ENCODE measurements at places on chromosomes 3 and 15.

DNA sequence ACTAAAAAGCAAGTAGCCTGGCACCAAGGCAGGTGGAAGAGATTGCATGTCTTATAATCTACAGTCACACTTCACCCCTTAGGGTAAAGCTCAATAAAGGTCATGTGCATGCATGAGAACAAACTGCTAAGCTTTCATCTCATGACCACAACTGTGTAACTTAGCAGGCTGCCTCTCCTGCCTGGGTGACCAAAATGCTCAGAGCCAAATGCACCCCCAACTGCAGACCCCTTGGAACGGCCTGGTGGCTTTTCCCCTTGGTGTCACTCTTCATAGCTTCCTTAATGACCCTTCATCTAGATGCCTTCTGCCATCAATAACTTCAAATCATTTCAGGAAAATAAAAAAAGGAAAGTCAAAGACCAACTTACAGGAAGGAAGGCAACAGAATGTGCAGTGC, 88.1 kb downstream of the ADAMTS17 start:
- no peak for DNase-seq

DNA sequence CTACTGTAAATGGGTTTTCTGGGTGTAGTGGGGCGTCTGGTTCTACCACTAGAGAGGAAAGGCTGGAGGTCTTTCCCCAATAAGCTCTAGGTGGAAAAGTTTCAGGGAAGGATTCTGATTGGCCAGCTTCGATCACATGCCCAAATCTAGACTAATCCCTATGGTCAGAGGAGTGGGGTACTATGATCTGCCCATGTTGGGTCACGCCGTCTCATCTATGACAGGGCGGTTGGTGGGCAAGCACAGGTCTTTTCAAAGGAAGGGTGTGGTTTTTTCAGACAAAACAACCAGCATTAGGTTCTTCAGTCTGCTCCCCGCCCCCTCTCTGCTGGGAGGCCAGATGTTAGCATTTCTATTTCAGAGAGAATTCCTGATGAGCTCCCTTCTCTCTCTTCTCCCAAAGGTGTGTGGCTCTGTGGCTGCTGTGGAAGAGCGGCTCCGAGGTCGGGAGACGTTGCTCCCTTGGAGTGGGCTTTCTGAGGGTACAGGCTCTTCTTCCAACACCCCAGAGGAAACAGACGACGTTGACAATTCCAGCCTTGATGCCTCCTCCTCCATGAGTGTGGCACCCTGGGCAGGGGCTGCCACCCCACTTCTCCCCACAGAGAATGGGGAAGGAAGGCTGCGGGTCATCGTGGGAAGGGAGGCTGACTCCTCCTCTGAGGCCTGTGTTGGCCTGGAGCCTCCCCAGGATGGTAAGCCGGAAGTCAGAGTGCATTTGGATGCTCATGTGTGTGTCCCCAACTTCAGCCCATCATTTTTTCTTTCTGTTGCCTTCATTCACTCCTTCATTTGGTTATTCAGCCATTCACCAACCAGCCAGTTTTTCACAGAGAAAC, 9.7 kb upstream of the TATDN2 start:
- peak; percentile 82 for DNase-seq

DNA sequence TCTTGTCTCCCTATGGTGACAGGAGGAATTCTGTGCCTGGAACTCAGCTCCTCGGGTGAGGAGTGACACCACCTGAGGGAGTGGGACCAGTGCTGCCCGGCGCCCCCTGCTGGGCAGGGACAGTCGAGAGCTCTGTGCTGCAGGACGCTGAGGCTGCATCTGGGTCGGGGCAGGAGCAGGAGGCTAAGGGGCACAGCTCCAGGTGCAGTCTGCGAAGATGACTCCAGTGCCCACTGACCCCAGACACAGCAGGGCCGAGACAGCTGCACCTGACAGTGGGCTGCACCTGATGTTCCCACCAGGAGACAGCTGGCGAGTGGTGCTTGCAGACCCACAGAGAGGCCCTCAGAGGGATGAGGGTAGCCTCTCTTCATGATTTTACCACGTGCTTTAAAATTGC, 152.9 kb downstream of the ATP10A start:
- DNase-seq: peak; percentile 2

DNA sequence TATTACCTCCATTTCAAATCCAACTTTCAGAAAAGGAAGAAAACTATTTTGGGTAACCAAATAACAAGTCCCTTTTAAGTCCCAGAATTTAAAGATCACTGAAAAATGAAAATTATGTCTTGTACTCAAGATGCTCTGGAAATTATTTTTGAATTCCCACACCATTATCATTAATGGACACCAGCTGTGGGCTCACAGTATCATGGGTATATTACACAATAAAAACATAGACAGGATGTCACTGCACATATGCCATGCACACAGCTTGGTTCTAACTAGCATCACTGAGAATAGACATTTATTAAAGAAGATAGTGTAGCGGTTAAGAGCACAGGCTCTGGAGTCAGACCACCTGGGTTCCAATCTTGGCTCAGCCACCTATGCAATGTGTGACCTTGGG, 130.4 kb downstream of the FRMD5 start:
- DNase-seq: no peak

DNA sequence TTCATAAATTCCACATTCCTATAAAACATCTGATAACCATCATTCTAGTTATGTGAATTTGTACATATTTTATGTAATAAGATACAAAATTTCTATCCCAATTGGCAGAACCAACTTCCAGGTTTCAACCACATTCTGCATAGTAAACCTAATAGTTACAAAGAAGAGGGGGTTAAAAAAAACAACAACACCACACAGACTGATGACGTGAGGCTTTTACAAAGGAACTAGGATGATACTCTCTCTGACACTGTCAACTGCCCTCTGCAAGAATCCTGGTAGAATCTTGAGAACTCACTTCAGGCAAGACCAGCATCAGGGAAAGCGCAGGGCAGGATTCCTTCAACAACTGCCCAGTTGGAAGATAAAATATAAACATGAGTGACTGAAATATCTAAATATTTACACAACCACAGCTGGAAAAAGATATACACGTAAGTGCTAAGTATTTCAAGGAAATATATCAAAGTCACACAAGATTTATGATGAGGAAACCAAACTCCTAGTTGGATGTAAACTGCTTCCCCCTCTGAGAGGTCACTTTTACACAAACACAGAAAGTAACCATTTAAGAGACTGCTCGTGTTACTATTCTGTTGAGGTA, 816.4 kb downstream of the ROBO1 start:
- no peak for DNase-seq

DNA sequence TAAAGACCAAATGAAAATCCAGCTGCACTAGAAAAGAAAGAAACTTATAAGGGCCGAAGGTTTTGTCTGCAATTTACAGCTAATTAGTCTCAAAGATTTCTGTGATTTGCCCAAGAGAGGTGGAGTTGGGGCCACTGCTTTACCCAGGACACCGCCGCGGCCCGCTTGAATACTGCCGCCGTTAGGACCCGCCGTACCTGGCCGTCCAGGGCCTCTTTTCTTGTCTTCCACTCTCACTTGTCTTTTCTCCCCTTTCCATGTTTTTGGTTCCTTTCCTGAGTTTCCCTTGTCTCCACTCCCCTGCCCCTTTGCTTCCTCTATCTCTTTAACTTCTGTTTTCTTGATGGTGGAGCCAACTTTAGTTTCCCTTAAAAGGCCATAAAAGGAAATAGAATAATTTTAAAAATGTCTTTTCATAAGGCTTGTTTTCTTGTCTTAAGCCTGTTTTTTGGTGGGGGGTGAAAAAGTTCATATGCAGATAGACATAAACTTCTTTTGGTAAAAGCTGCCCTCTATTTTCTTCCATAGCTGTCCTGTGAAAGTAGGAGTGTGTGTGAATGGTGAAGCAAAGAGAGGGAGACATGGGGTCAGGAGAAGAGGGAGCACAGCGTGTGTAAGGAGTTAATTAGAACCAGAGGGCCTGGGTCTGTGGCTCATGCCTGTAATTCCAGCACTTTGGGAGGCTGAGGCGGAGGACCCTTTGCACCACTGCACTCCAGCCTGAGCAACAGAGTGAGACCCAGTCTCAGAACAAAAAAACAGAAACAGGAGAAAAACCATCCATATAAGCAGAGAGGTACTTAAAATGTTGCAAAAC, 16.0 kb upstream of the CCNL1 start:
- no peak for DNase-seq

DNA sequence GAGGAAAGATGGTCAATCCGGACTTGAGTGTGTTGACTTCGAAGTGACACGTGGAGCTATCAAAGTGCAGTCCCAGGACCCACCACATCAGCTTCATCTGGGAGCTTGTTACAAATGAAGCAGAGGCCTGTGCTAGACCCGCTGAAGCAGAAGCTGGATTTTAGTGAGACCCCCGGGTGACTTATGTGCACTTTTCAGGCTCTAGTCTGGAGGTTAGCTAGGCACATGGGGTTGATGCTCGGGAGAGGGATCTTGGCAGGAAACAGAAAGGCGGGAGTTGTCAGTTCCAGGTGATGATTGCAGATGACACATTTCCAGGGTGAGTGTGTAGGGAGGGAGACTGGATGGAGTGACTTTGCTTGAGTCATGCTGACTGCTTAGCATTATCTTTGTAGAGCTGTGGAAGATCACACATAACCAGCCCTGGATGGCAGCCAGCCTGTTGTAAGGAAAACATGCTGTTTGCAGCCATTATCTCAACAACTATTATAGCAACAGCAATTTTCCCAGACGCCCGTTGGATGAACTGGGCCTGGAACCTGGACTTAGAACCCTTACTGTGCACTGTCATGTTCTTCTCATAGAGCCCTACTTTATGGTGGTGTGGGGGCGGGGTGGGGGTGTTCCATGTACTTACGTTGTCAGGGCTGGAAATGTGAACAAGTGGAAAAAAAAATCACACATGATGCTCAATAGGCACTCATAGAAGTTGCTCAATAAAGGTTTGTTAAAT, 122.4 kb downstream of the THSD4 start:
- DNase-seq: no peak

- DNase-seq: no peak
Observed at GRCh38 chr3:60160822-60161748, 1090.2 kb downstream of the FHIT start.

GRCh38 chr3:131806736-131807135, 228.1 kb downstream of the CPNE4 start:
- DNase-seq: no peak

- no peak for DNase-seq
Observed at GRCh38 chr3:163490119-163490518, 1588.2 kb downstream of the SI start.

- no peak for DNase-seq
Observed at GRCh38 chr15:55652909-55653495, 64.9 kb upstream of the PYGO1 start.

GRCh38 chr3:25663347-25663868, 1.3 kb downstream of the TOP2B start:
- DNase-seq: peak; percentile 33

- no peak for DNase-seq
Observed at GRCh38 chr3:146517684-146518435, 26.5 kb downstream of the PLSCR1 start.

DNA sequence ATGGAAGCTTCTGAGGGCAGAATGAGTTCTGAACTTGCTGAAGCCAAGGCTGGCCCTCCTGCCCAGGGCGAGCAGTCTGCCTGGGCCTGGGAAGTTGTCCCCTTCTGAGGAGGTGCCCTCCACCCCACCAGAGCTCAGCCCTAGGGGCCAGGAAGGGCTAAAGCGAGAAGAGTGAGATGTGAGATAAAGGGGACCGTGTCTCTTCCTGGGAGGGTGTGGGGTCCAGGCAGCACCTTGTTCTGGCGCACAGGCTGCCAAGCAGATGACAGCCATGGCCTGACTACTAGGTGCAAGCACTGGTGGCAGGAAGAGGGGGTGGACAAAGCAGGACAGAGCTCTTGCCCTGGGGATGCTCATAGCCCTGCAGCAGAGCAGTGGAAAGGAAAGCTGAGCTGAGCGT, 3.7 kb downstream of the PAK6 start:
- no peak for DNase-seq

DNA sequence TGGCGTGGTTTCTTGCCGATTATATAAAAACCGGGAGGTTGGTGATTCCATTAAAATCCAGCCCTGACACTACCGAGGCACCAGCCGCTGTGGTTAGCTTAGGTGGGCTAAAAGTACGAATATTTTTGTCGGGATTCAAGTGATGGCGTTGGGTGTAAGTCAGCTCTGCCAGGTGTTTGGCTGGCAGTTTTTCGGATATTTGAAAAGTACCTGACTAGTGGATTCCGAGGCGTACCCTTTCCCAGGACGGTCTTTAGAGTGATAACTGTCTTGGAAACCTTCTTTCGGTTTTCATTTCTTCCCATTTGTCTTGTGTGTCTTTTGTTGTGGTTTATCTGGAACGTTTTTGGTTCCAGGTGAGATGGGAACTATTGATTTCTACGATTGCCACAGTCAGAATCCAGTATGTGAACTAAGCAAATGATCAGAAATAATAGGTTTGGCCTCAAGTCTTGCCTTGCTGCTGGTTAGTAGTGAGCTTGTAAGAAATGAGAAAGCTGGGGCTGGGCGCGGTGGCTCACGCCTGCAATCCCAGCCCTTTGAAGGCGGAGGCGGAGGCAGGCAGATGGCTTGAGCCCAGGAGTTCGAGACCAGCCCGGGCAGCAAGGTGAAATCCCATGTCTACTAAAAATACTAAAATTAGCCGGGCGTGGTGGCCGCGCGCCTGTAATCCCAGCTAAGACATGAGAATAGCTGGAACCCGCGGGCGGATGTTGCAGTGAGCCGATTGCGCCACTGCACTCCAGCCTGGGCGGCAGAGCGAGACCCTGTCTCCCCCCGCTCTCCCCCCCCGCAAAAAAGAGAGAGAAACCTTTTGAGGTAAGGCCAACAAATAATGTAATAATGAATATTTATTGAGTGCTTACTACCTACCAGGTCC, 1.4 kb downstream of the FYTTD1 start:
- DNase-seq: peak; percentile 20

- DNase-seq: no peak
Observed at GRCh38 chr3:153431076-153431475, 269.1 kb downstream of the RAP2B start.

GRCh38 chr3:187212705-187213104, 15.4 kb downstream of the RTP1 start:
- DNase-seq: no peak

DNA sequence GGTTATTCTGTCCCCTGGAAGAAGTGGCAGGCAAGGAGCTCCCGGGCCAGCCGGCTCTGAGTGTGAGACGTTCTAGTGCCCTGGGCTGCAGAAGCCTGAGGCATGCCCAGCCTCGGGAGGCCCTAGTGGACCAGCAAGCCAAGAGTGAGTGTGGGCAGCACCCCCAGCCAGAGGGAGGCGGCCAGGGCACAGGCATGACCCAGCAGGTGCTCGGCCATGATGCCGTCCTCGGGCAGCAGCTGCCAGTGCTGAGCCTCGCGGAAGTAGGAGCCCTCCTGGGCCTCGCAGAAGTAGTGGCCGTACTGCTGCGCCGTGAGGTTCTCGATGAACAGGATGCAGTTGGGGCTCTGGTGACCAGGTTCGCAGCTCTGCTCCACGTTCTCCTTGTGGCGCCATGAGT, 23.3 kb downstream of the SEMA7A start:
- no peak for DNase-seq

DNA sequence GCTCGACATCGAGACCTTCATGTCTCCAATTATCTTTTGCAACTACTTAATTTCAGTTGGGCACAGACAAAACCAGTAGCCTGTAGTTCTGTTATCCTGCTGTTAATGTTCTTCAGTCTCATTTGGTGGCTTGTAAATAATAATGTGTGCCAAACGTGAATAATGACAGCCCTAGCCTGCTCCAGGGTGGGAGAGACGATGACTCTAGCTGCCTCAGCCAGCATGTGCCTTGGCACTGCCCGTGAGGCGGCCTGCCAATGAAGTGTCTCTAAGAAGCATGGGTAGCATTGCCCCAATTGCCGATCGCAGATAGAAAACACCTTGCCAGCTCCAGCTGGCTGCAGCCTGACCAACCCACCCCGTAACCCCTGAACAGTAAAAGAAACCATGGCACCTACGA, 58.8 kb downstream of the ASB7 start:
- DNase-seq: no peak

- DNase-seq: peak; percentile 80
Observed at GRCh38 chr3:101803173-101803782, 24.3 kb downstream of the NXPE3 start.

Measured in CD4-positive, alpha-beta T cell treated with Interleukin-4 for 4 hours (primary cell).